ENCODE measurements at places on chromosomes 2 and 18. TPM values are rescaled to one million over a fixed set of nuclear protein-coding genes. Genes with fewer than 3 reads are reported as not detected.

Gene ZNF892
- 4.1 TPM for total RNA-seq

Gene FAM110C
- total RNA-seq: 3.3 TPM

Gene SOS1
- 273 TPM for total RNA-seq

Gene POU3F3
- not detected for total RNA-seq

Gene LYG1
- total RNA-seq: 2.4 TPM

Gene CTAGE1
- not detected for total RNA-seq

Gene FLACC1
- total RNA-seq: 1.3 TPM

Gene CD302
- total RNA-seq: 0.34 TPM

Gene RAX
- not detected for total RNA-seq

Gene LCT
- total RNA-seq: 0.64 TPM

Gene TPO
- total RNA-seq: 1.8 TPM

Data from T-helper 2 cell treated with Interferon-gamma antibody and Interleukin-4, amounts not matched to agents 100 ng/mL and 5 ng/mL, for 36 hours (primary cell).